ENCODE measurements at places on chromosomes 1 and 21.

GRCh38 chr1:117559139-117559538, 46.7 kb upstream of the TENT5C start:
- no peak for DNase-seq

DNA sequence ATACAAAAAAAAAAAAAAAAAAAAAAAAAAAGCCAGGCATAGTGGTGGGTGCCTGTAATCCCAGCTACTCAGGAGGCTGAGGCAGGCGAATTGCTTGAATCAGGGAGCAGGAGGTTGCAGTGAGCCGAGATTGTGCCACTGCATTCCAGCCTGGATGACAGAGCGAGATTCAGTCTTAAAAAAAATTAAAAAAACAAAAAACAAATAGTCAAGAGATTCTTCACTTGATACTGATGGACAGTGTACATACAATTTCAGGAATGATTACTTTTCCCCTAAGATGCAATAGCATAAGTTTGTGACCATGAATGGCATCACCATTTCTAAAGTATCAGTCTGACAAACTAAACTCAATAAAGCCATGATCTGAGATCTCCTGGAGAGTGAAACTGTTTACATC, 60.8 kb upstream of the IVNS1ABP start:
- DNase-seq, result no peak

DNA sequence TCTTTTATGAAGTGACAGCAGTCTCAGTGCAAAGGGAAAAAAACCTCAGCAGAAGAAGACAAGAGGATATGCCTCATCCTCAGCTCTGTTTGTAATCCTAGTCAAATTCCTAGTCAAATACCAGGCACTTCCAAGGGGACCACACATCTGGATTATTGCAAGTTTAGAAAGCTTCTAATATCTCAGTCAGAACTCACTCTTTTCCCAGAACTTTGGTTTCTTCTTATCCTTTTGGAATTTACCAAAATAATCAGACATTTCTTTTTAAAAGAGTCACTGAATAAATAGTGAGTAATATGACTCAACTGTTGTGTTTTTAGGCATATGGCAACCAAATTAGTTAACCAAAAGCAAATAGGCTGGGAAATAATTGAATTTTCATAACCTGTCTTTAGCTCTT, 47.8 kb downstream of the PRRX1 start:
- DNase-seq, result no peak

DNA sequence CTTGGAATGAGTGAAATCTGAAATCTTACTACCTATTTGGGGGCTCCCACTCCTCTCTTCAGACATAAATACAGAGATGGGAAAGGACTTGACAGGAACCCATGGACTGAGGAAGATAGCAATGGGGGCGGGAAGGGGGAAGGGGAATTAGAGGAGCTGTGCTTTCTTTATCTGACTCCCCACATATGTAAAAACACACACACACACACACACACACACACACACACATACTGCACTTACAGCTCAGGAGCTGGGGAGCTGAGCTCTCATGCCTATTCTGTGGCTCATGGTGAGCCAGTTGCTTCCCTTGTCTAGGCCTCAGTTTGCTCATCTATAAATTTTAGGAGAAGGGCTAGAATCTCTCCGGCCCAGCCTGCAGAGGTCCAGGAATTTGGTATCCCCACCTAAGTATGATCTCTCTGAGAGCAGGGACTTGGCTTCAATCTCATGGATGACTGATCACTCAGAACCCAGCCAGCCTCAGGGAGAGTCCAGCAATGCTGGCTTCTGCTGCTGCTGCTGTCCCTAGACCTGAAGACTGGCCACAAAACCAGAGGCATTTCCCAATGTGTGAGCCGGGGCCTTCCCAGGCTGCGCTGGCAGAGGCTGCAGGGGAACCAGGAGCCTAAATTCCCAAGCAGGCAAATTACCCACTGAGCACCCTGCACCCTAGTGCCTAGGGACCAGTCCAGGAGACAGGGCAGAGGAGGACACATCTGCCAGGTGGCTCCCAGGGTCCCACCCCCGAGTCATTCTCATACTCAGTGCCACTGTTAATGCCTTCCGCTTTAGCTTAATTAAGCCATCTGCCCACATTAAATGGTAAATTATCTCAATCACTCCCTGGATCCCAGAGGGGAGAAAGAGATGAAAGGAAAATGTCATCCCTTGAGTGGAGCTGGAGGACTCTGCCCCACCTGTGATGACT, 57.5 kb upstream of the RBM15 start:
- no peak for DNase-seq

- DNase-seq, result no peak
Observed at GRCh38 chr1:242842094-242842493, 317.6 kb upstream of the PLD5 start.

All from NK-92 treated with Interleukin-12 subunit alpha and Interleukin-12 subunit beta, amount 100 ng/mL, for 24 hours (cell line).